ENCODE measurements at places on chromosomes 7 and 10. TPM values are rescaled to one million over a fixed set of nuclear protein-coding genes. Genes with fewer than 3 reads are reported as not detected.

- no peak for DNase-seq
Measured at GRCh38 chr7:8356071-8356470, 77.3 kb upstream of the NXPH1 start.

DNA sequence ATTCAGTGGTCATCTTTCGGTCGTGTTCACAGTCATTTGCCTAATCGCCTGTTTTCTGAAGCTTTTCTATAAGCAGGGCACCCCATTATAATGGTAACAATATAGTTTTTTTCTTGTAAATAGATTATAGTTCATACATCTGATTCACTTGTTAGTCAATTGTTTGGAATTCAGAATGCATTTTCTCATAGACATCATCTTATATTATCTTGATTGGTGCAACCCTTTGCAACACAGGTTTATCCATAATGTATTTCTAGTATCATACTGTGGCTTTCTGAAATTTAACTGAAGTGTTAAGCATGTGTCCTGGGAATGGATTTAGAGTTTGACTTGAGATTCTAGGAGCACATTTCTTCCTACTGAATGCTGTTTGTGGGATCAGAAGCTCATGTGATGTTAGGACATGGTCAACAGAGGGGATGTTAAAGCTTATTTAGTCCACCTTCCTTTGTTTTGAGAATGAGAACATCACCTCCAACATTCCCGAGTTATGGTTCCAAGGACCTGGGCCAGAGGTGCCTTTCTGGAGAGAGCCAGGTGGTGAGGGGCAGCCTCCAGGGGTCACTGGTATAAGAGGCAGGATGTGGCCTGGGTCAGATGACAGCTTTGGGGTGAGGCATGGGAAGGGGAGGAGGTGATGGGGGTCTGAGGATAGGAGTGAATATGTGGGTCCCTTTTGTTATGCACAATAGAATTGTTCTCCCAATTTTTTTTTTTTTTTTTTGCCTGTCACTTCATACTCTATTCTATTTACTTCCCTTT is 415.6 kb downstream of the EXOC4 start:
- no peak for DNase-seq

GRCh38 chr10:110432814-110433565 is 64.7 kb upstream of the DUSP5 start:
- DNase-seq: no peak

DNA sequence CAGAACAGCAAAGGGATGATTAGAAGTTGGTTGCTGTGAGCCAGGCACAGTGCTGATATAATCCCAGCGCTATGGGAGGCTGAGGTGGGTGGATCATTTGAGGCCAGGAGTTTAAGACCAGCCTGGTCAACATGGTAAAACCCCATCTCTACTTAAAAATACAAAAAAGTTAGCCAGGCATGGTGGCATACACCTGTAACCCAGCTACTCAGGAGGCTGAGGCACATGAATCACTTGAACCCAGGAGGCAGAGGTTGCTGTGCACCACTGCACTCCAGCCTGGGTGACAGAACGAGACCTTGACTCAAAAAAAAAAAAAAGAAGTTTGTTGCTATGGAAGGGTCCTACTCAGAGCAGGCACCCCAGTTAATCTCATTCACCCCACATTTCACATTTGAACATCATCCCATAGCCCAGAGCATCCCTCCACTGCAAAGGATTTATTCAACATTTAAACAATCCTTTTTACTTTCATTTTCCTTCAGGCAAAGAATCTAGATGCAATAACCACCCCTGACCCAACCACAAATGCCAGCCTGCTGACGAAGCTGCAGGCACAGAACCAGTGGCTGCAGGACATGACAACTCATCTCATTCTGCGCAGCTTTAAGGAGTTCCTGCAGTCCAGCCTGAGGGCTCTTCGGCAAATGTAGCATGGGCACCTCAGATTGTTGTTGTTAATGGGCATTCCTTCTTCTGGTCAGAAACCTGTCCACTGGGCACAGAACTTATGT is 4.1 kb downstream of the IL6 start:
- DNase-seq: no peak

GRCh38 chr10:101007915-101008822 is 8.6 kb downstream of the LZTS2 start:
- DNase-seq: no peak

DNA sequence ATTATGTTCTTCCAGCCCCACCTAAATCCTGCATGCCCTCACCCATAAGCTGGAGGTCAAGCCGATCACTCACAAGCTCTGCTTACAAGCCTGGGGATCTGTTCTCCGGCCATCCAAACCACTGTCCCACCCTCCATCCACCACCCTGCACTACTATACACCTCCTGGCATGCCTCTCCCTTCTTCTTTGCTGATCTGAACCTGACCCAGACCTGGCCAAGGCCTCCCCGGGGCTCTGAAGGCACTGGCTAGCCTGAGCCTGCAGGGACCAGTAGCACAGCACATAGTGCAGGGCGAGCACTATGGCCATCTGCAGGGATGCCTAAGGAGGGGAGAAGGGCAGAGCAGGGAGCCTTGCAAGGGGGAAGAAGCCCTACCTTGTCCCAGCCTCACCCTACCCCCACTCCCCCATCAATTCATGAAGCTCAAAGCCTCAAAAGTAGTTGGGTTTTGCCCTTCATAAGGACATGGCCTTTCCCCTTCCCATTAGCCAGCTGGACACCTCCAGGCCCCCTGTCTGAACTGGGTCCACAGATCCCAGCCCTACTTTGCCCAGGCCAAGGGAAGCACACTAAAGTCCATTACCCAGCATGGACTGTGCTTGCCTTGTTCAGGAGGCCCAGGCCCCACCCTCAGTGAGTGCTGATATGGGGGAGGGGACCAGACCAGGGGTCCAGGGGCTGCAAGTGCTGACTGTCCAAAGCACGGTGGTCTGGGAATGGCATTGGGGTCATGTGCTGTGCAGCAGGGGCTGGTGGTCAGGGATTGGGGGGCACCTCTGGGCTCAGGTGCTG is 29.6 kb downstream of the CHAT start:
- DNase-seq: no peak

PNLIP gene
- not detected for total RNA-seq

AP4M1 gene
- 3.9 TPM for total RNA-seq

RBP4 gene
- total RNA-seq: not detected

GDF10 gene
- total RNA-seq: 0.22 TPM

PIK3CG gene
- 32.5 TPM for total RNA-seq

HECW1 gene
- total RNA-seq: not detected
